Fibroblast of skin of left biceps (primary cell): ENCODE measurements at places on chromosomes 12 and 14.

DNA sequence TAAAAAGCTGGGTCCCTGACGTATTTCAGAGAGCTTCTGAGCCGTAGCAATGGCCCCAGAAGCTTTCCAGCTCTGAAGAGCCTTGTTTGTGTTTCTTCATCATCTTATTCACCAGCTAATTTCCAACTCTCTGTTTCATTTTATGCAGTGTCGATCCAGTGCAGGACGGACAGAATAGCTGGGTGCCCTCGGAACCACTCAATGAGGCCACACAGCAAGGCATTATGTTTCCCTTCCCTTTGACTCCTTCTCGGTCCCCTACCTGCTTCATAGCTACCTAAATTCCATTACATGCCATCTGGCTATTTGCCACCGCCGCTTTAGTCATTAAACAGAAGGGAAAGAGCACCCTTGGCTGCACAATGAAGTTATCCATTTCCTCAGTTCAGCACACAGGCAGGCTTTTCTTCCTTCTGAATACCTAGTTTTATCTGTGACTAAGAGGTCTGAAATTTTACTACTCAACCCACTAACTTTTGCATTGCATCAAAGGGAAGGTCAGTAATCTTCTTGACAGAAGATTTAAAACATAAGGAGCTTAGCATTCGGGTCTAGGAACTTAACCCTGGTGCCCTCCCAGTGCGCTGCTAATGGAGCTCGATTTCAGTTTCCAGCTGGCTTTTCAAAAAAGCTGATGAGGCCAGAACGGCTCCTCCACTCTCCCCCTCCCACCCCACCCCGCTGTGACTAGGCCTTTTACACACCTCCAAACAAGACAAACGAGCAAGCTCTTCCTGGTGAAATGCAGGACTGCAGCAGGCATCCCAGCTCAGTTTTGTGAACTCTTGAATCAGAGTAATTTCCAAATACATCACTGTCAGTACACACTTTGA lies 176.8 kb downstream of the GXYLT1 start:
- DNase-seq = no peak

DNA sequence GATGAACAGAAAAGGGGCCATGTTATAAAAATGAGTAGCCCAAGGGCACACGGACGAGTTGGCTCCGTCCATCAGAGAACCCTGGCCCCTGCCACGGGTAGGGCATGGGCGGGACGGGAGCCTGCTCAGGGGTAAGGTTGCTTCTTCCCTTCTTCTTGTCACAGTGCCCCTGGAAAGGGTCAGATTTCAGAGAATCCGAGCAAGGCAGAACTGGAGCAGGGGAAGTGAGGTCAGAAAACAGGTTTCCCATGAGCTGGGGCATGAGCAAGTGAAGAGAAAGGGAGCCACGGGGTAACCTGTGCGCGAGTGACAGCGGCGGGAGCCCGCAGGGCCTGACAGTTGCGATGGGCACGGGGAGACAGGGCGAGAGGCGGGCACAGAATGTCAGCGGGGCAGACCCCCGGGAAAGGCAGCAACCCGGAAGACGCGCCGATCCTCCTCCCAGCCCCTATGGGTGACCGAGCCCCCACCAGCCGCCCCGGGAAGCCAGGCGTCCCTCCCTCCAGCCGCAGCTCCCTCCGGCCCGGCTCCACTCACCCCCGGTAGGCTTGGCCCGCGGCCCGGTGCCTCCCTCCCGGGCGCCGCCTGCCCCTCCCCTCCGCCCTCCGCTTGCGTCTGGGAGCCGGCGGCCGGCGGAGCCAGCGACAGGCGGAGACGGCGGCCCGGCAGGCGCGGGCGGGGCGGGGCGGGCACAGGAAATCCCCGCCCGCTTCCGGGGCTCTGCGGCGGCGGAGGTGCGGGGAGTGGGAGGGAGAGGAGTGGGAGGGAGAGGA lies at the start of gene ZNF641:
ZNF641 (minus strand) TSS at position 671 of the 773 bp plus-strand sequence. CDS start 2,829 bp downstream, outside the sequence.
- DNase-seq = peak; percentile 26

GRCh38 chr14:65832431-65833266 lies 420.1 kb downstream of the FUT8 start:
- DNase-seq = no peak

DNA sequence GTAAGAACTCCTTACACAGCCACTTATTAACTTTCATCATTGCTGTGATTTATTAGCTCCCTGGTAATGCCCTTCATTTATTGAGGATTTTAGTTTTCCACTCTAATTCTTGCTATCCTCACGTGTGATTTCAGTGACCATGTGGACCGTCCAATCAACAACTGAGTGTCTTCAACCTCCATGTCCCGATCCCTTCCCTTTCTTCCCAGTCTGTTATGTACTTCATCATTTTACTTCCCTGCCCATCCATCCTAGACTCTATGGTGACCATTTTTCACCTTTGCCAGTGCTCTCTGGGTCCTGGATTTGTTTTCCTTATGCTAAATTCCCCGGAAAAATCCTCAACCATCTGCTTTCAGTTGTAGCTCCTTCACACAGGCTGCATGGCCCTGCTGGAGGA lies 111.0 kb downstream of the MSRB3 start:
- DNase-seq = no peak

DNA sequence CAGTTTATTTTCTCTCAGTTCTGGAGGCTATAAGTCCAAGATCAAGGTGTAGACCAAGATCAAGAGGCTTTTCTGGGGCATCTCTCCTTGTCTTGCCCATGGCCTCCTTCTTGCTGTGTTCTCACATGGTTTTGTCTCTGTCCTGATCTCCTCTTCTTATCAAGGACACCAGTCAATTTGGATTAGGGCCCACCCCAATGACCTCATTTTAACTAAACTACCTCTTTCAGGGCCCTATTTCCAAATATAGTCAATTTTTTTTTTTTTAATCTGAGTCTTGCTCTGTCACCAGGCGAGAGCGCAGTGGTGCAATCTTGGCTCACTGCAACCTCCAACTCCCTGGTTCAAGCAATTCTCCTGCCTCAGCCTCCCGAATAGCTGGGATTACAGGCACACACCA lies 50.8 kb downstream of the TSHR start:
- no peak for DNase-seq

- peak; percentile 91 for DNase-seq
Observed at GRCh38 chr14:101980700-101981099, 16.3 kb downstream of the DYNC1H1 start.

GRCh38 chr12:123389560-123390351 lies 5.8 kb downstream of the KMT5A start:
- no peak for DNase-seq

GRCh38 chr14:55458800-55459515 lies 18.5 kb upstream of the TBPL2 start:
- DNase-seq = no peak

DNA sequence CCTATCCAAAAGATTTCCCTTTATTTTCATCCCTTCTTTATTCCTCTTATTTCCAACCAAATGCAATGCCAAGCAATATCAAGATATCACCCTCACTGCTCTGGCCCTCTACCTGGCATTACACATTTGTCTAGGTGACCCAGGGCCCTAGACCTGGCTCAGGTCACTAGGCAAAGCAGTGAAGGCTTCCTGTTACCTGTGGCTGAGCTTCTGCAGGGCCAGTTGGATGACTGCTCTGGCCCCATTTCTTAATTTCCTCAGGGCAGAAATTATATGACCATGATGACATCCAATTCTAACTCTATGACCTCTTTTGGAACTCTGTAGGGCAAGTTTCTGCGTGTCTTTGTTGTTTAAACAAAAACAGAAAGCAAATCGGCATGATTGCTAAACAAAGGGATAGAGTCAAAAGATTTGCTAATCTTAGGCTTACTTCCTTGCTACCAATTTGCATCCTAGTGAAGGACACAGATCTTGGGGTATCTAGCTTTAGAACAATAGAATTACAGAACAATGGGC lies 7.4 kb upstream of the CCDC198 start:
- DNase-seq = no peak

DNA sequence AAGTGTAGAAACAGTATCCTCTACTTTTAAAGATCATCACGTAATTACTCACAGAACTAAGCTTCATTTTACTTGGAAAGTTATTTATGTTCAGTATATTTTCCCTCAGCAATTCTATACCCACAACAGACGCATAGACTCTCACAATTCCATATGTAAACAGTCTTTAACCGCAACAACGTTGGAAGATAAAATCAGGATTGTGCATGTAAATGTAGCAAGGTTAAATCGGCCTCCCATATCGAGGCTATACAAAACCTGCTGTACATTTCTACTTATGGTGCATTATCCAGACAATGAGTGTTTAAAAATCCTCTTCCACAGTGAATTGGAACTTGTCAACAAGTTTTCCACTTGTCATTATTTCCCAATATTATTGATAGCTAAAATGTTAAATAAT lies 581.1 kb downstream of the SLC16A7 start:
- DNase-seq = no peak

- DNase-seq = no peak
Observed at GRCh38 chr14:66802962-66803361, 295.0 kb downstream of the GPHN start.

DNA sequence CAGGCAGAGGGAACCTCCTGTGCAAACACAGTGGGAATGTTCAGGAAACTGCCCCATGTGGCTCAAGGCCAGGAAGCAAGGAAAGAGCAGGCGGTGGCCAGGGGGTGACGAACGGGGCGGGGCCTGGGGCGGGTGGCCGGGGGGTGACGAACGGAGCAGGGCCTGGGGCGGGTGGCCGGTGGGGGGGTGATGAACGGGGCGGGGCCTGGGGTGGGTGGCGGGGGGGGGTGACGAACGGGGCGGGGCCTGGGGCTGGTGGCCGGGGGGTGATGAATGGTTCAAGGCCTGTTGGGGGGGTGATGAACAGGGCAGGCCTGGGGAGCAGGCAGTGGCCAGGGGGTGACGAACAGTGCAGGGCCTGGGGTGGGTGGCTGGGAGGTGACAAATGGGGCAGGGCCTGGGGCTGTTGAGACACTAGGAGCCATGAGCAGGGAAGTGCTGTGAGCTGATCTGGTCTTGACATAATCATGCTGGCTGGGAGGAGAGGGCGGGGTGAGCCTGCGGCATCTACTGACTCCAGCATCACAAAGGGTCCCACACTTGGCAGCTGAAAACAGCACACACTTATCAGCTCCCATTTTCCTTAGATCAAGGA lies 62.7 kb upstream of the FBRSL1 start:
- DNase-seq = no peak

DNA sequence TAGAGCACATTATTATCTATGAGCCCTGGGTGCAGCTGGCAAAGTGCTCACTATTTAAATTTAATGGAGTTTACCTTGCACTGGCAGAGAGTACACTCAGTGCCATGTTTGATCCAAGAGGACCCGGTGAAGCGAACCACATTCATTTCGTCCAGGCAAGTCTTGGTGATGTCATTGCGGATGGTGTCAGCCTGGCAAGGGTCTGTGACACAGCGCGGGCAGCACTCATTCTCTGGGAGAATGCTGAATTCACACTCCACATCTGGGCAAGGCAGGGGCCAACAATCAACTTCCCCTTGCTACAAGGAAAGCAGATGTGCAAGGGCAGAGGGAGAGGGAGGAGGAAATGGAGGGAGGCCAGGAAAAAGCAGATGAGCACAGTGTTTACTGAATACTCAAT lies 356.2 kb downstream of the NELL2 start:
- DNase-seq = no peak

DNA sequence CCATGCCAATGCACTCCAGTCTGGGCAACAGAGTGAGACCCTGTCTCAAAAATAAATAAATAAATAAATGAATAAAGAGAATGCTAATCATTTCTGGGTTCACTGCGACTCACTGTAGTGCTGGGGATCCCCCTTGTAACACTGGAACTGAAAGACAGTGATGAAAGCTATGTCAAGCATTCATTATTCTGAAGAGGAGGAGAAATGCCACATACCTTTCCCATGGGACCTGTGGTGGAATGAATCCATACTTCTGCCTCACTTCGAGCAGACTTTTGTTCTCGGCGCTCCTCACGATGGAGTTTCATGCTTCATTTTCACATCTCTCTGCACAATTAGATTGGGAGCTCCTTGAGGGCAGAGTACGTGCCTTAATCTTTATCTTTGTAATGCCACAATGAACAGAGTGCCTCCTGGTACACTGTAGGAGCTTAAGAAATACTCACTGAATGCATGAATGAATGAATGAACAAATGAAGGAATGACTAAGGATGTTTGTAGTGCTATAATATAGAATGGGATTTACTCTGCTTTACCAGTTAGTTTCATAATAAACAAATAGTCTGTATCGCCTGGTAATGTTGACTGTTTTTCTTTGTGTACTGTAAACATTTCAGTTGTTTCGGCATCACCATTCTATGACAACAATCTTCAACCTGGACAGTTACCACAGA lies 45.8 kb downstream of the DRAM1 start:
- DNase-seq = no peak

DNA sequence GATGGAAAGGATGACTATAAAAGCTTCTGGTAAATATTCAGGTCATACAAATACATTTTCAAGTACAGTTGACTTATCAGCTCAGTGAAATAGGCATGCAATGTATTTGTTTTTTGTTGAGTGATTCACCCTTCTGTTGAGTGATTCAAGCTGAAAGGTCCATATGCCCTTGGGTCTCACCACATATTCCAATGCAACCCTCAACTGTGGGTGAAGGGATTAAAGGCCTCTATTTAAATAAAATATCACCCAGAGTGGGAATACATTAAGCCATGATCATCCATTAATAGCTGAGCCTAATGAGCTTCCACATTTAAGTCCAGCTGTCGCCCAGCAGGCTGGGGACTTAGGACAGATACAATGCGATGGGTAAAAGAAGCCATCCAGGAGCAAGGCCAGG lies 120.2 kb downstream of the CRACR2A start:
- DNase-seq = no peak

DNA sequence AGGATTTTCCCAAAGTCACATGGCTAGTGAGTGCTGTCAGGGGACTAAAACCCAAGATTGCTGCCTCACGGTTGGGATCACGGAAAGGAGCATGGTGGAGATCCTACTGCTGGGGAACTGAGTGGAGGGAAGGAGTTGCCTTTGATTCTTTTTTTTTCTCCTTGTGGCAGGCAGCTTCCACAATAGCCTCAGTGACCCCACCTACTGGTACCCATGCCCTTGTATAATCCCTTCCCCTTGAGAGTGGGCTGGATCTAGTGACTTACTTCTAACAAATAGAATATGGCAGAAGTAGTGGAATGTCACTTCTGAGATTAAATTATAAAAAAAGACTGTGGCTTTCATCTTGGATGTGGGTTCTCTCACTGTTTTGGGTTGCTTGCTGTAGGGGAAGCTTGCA lies 135.7 kb downstream of the DICER1 start:
- no peak for DNase-seq

DNA sequence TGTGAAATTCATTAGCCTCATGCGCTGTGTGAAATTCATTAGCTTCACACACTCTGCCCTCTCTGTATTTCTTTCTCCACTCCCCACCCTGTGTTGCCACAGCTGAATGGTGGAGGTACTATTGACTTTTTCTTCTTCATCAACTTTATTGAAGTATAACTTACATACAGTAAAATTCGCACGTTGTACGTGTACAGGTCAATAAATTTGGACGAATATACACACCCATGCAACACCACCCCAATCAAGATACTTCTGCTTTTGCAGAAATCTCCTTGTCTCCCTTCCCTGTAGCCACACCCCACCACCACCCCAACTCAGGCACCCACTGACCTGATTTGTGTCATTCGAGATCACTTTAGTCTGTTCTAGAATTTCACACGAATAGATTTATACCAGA lies 51.8 kb downstream of the FBXL14 start:
- DNase-seq = no peak
